WTC11 (cell line): ENCODE measurements at places on chromosomes 4 and X.

DNA sequence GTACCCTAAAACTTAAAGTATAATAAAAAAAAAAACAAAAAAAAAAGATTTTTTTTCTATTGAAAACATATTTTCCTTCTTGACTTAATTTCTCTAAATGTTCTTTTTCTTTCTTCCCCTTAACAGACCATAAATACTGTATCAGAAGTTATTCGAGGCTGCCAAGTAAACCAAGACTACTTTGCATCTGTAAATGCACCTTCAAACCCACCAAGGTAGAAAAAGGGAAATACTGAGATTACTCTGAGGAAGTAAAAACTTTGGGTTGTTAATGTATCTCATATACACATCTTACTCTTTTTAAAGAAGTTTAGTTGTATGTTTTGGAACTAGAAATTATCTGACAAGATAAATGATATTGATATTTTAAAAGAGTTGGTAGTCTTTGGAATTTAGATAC lies 65.6 kb downstream of the USO1 start:
- DNase-seq = no peak

DNA sequence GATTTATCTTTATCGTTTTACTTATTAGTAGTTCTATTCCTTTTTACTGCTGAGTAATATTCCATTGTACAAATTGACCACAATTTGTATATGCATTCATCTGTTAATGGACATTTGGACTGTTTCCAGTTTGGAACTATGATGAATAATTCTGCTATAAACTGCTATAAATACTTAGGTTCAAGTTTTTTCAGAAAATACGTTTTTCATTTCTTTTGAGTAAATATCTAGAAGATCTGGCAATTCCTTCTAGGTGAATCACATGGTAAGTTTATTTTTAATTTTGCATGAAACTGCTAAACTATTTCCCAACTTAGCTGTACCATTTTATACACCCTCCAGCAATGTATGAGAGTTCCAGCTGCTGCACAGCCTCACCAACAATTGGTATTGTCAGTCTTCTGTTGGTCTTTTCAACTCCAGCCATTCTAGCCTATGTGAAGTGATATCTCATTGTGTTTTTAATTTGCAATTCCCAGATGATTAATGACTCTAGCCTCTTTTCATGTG lies 22.2 kb downstream of the LIN54 start:
- no peak for DNase-seq

GRCh38 chr4:8260656-8261111 lies 8.9 kb upstream of the HTRA3 start:
- no peak for DNase-seq

- DNase-seq = no peak
These were observed 123.2 kb downstream of the TRIML1 start for GRCh38 chr4:188262464-188262863.

GRCh38 chrX:5958523-5958922 lies 270.1 kb downstream of the NLGN4X start:
- no peak for DNase-seq

GRCh38 chrX:133461231-133461630 lies 45.9 kb upstream of the GPC4 start:
- no peak for DNase-seq

- DNase-seq = no peak
These were observed 51.7 kb downstream of the TBC1D9 start for GRCh38 chr4:140704392-140704960.
